H4 (cell line): ENCODE measurements at places on chromosomes 11 and 22. TPM values are rescaled to one million over a fixed set of nuclear protein-coding genes. Genes with fewer than 3 reads are reported as not detected.

DNA sequence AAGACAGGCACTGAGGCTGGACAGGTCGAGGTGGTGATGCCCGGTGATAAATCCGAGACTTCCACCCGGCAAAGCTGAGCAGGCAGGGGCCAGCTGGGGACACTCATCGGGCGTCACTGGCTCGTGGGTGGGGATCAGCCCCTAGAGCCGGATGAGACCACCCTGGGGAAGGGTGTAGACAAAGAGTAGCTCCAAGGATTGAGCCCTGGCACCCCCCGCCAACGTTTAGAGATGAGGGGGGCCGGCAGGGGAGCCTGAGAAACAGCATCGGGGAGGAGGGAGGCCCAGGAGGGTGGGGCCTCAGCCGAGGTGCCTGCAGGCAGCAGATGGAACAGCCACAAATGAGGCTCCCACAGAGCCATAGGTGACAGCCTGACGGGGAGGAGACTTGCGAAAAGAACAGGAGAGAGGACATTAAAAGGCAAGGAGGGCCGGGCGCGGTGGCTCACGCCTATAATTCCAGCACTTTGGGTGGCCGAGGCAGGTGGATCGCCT is 27.4 kb upstream of the CBX7 start:
- DNase-seq = no peak

DNA sequence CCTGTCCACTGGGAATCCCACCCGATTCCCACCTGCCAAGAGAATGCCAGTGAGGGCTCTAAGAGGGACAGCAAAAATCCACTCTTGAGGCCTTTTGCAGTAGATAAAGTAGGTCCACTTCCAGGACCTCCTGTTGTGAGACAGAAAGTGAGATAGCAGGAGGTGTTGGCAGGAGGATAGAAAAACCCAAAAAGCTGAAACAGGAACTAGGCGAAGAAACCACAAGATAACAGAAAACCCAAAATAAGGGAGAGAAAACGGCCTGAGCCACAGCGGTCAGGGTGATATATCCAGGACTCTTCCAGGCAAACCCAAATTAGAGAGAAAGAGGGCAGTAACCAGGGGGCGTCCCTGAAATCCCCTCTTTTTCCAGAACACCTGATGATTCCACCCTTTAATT is 79.7 kb upstream of the LINC01488 start:
- DNase-seq = no peak

DNA sequence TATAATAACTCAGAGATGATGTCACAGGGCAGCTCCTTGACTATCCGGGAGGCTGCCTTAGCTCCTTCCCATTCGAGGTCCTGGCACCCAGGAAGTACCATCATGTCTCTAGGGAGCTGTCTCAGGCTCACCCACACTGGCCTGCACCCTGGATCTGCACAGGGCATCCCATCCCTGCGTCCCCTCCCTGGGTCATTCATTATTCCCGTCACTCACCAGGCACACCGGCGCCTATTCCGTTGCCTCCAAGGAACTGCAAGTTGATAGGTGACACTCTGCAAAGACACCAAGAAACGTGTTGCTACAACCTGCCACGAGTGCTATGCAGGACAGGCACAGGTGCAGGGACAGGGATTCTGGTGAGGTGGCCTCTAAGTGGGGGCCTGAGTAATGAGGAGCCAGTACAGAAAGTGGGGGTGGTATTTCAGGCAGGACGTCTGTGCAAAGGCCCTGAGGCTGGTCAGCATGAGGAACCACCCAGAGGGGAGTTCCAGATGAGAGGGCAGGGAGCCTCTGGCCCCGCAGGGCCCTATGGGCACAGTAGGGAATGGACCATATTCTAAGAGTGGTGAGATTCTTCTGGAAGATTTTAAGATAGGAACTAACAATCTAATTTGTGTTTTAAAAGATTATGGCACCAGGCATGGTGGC is 71.6 kb upstream of the SHANK2 start:
- DNase-seq = no peak

GRCh38 chr11:19441288-19441687 is 200.5 kb upstream of the E2F8 start:
- DNase-seq = no peak

DNA sequence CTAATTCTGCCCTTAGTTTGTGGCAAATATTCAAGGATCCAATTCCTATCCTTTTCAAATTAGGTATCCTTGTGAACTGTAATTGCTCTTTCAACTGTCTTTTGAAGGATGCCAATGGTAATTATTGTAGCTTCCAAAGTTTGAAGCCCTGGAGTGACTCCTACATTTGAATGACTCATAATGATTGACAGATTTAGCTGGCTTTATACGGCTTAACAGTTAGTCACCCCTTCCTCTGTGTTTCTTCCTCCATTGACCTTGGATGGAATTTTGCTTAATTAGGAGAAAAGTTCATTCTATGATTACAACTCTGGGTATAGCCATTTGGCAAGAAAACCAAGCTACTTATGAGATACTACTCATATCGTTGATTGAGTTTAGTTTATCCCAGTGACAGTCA is 639.3 kb upstream of the KIRREL3 start:
- DNase-seq = no peak

DNA sequence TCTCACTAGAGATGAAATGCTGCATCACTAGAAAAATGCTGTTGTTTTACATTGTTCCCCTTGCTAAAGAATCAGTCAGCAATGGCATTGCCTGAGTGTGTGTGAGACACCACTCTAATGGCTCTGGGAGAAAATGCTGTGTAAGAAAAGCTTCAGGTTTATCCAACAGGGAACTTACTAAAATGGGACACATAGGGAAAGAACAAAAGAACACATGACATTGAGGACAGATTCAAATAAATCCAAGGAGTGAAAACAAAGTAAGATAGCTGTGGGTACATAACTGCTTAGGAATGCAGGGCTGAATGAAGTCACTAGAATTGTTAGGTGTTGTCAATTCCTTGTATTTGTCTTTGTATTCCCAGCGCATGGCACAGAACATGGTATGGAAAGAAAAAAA is 24.2 kb downstream of the BLID start:
- no peak for DNase-seq

The OR5T1 gene
- not detected in 2 replicates for total RNA-seq

The SCARF2 gene
- 7.7 TPM in 2 replicates for total RNA-seq

The DMC1 gene
- total RNA-seq = 0.14 and 3.7 TPM in 2 replicates

GRCh38 chr11:73962101-73962705 is 11.4 kb downstream of the DNAJB13 start:
- no peak for DNase-seq

GRCh38 chr11:64960719-64961118 is 11.2 kb downstream of the MAJIN start:
- no peak for DNase-seq

DNA sequence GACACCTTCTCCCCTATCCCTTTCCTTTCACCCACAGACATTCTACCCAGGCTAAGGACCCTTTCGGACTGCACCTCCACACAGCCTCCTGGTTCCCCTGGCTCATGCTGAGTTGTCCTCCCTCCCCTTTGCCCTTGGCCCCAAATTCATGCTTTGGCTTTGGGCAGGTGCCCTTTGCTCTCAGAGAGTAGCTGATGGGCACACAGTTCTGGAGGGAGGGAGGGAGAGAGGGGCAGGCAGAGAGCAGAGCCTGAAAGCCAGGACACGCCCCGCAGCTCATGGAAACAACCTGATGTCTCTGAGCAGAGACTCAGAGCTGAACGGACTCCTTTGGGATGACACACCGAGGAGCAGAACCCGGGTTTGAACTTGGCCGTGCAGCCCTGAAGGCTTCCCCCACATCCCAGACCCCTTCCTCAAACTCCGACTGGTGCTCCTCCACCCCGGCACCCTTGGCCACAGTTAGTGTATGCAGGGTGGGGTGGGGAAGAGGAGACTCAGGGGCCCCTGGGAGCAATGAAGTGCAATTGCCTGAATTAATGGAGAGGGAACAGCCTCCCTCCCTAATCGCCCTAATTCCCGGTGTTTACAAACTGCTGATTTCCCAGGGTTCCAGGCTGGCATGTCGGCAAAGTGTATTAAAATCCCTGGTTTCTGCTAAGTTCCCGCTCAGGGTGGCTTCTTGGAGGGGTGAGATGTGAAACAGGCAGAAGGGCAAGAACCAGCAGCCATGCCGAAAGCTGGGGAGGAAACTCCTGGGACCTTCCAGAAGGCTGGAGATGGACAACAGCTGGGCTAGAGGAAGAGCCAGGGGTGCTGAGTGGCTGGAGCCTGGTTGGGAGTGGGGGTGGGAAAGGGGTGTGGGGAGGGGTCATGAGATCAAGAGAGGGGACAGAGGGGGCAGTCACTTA is 71.2 kb upstream of the SHISAL1 start:
- DNase-seq = no peak

DNA sequence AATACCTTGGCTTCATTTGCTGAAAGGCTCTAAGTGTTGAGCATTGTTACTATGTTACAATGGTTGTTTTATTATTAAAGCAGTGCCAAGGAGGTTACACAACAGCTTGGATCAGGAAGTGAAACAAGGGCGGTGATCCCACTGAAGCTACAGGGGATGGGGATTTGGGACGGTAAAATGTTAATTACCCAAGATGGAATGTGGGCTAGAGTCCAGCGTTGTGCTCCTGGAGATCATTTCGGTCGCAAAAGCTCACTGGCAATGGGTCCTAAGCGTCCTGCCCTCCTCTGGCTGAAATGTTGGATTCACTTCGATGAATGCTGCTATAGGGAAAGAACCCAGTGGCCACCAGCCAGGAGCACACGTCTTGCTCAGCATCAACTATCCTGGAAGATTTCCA is 48.3 kb downstream of the FAM83F start:
- no peak for DNase-seq

DNA sequence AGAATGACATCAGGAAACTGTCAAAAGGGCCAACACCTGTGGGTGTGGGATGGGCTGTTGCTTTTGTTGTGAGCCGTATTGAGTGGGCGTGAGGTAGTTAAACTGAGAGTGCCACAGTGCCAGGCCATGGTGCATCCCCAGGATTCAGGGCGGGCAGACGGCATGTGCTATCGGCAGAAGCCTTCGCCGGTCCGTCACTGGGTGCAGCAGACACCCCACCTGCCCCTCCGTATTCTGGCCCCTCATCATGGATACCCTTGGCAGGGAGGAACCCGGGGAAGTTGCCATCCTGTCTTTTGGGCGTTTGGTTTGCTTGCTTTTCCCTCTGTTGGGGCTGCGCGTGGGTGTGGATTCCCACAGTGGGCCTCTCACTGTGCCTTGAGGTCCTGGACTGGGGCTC is 27.5 kb downstream of the ST14 start:
- DNase-seq = no peak

- DNase-seq = no peak
These were observed 13.9 kb upstream of the SHANK2 start for GRCh38 chr11:71266114-71266833.

The PANX3 gene
- total RNA-seq = not detected in 2 replicates

- DNase-seq = no peak
These were observed 19.8 kb downstream of the CASP5 start for GRCh38 chr11:105003151-105003550.

- no peak for DNase-seq
These were observed 740.5 kb upstream of the API5 start for GRCh38 chr11:42571131-42571877.

The CD3D gene
- total RNA-seq = not detected in 2 replicates

DNA sequence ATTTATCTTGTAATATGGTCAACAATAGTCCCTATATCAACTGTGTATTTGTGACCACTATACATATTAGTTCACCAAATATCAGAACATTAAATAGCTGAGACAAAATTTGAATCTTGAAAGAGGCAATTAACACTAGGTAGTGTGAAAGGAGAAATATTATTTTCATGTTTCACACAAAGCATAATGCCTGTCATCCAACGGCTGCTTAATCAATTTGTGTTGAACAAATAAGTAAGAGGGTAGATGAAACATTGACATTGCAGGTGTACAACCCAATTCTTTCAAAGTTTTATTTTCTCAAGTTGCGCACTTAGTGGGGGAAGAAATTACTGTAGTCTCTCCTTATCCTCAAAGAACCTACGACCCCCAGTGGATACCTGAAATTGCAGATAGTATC is 3.4 kb upstream of the OR8I2 start:
- DNase-seq = no peak

The TEX54 gene
- not detected in 2 replicates for total RNA-seq

The XKR3 gene
- 0.06 TPM in 1 of 2 replicates, not detected in the other for total RNA-seq

The FIBP gene
- 175 and 231 TPM in 2 replicates for total RNA-seq

GRCh38 chr11:2475136-2475918 is 30.5 kb downstream of the KCNQ1 start:
- DNase-seq = no peak

The SLC22A6 gene
- not detected in 2 replicates for total RNA-seq

DNA sequence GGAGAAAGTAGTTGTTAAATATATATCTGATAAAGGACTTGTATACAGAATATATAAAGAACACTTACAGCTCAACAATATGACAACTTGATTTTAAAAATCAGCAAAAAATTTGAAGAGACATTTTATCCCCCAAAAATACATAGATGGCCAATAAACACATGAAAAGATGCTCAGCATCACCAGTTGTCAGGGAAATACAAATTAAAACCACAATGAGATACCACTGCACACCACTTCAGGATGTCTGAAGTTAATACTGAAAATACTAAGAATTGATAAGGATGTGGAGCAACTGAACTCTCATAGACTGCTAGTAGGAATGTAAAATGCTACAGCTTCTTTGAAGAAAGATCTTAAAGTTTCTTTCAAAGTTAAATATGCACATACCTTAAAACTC is 49.2 kb downstream of the KREMEN1 start:
- no peak for DNase-seq

The HORMAD2 gene
- not detected in 2 replicates for total RNA-seq

The FREY1 gene
- total RNA-seq = 0.51 TPM in 1 of 2 replicates, not detected in the other

The MMP13 gene
- total RNA-seq = 14.9 and 15.8 TPM in 2 replicates

- no peak for DNase-seq
These were observed 45.3 kb downstream of the TMEM135 start for GRCh38 chr11:87083029-87083428.

GRCh38 chr11:120339394-120339890 is 3.2 kb downstream of the ARHGEF12 start:
- DNase-seq = peak; percentile 65
